ENCODE measurements at places on chromosomes 11 and 22.

DNA sequence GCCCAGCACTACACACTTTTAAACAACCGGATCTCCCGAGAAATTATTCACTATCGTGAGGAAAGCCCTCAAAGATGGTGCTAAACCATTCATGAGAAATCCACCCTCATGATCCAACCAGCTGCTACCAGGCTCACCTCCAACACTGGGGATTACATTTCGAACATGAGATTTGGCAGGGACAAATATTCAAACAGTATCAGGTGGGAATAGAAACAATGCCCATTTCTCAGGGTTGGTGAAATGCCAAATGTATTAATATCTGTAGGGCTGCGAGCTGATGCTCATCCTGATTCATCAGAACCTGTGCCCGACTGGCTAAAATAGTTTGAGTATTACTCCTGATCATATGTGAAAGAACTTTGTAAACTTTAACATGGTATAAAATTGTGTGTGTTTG is 15.8 kb upstream of the PTPRJ start:
- no peak for DNase-seq

DNA sequence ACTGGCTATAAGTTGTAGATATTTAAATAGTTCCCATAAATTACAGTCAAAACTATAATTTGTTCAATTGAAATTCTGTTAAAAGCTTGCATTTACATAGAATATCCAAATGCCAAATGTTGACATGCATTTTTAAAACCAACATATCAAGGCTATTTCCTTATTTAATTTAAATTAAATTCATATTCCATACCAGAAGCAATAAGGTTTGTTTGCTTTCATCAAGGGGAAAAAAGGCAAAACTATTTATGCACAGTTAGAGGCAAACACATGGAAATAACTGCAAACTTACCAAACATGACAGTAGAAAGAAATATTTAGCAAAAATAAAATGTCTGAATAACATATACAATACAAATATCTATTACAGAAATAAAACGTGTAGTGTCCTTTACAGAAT is 1581.2 kb upstream of the TENM4 start:
- no peak for DNase-seq

GRCh38 chr22:26986884-26987283 is 329.5 kb downstream of the MIAT start:
- no peak for DNase-seq

- no peak for DNase-seq
Measured at GRCh38 chr22:46393873-46394272, 58.4 kb downstream of the TRMU start.

DNA sequence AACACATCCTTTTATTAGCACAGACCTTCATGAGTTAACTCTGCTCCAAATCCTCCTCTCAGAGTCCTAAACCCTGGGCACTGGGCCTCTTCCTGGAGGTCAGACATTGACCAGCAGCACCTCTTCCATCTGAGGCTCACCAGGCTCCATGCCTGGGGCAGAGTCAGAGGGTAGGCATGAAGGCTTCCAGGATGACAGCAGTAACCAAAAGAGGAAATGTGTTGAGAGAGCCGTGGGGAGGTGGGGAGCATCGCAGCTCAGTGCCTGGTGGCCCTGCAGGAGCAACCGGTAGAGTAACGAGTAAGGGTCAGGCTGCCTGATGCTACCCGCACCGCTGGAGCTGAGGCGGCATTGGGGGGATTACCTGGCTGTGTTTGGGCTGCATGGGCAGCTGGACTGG is 9.4 kb upstream of the NAV2 start:
- DNase-seq = no peak

GRCh38 chr22:31230155-31230870 is 18.2 kb downstream of the LIMK2 start:
- DNase-seq = no peak

DNA sequence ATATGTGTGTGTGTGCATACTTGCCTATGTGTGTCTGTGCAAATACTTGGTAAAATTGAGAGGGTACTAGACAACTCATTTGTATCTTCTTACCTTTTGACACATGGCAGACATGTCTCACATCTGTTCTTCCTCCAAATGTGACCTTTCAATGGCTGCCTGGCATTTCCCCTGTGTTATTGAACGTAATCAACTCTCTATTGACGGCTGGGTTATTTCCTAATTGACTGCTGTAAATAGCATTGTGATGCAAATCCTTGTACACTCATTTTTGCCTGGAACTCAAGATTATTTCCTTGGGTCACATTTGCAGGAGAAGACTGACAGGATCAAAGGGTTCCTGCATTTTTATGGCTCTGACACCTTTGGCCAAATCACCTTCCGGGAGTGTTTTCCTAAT is 37.4 kb downstream of the KCNQ1 start:
- DNase-seq = no peak

DNA sequence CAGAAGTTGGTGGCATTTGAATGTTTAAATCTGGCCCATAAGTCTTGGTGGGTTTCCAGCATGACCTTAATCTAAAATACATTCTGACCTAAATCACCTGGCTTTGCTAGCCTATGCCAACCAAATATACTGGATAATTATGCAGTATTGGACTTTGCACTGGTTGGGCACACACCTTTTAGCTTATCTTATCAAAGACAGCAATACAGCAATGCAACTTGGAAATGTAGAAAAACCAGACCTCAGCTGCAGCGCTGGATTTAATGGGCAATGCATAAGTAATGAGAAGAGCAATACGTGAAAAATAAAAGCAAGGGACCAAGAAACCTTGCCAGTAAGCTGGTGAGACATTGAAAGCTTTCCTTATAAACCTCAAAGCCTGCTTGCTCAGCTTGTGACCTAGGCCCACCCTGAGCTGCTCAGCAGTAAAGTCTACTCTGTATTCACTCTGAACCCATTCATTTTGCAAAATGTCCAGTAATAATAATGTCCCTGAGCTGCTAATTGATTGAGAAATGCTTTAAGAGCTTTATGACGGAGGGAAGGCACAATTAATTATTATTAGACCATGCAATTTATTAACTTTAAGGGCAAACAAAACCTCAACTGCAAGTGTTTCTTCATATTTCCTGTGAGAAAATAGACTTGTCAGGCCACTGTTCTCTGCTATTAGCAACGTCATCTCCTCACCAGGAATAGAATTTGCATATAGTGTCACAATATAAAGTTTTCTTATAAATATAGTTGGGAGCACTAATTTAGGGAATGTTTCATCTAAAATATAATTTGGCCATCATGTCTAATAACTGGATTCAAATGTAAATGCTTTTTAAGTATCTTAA is 49.4 kb upstream of the CEP295 start:
- no peak for DNase-seq

DNA sequence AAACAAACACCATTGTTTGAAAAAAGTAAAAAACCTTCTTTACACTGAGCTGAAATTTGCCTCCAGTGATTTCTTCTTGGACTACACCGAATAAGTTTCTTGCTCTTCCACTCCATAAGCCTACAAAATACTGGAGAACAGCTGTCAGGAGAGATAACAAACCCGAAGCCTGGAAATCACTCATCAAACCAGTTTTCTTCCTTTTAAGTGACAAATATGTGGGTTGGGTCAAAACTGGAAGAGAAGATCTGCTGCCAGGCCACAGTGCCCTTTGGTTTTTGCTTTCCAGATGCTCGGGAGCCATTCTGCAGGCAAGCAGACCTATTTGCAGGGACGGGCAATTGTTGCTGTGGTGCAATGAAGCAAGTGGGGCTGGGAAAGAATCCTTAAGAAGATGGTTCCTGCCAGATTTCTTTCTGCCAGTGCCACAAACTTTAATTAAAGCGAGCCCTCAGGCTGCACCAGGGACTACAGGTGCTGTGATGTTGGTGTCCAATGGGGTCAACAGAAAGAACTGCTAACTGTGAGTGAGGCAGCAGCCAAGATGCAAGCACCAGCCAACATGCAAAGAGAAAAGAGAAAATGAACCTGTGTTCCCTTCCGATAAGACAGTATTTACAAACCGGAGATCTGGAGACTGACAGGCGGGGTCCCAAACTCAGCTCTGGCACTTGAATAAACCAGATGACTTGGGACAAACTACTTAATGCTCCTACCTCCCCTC is 44.8 kb upstream of the SMCO4 start:
- DNase-seq = no peak

GRCh38 chr11:33399421-33399820 is 142.2 kb downstream of the HIPK3 start:
- DNase-seq = no peak

DNA sequence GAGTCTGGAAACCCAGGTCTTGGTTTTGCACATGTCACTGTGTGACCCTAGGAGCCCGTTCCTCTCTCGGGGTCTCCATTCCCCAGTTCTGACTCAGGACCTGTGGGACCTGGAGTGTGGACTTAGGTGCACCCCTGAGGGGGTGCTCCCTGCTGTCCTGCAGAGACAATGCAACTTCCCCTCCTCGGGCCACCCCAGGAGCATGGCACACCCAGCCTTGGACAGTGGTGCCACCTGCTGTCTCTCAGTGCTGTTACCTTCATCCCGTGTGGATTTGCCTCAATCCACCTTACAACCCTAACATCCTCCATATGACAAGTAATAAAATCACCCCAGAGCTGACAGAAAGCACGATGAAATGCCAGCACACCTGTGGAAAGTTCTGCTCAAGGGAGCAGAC is 27.5 kb upstream of the CRYBB3 start:
- DNase-seq = no peak

GRCh38 chr11:75715688-75716087 is 1.9 kb upstream of the MOGAT2 start:
- DNase-seq = no peak

GRCh38 chr11:134792044-134792443 is 380.0 kb upstream of the B3GAT1 start:
- no peak for DNase-seq

GRCh38 chr11:66595245-66595904 is 2.4 kb downstream of the CCS start:
- no peak for DNase-seq

- no peak for DNase-seq
Measured at GRCh38 chr22:33925194-33925593, 4.9 kb upstream of the LARGE1 start.

DNA sequence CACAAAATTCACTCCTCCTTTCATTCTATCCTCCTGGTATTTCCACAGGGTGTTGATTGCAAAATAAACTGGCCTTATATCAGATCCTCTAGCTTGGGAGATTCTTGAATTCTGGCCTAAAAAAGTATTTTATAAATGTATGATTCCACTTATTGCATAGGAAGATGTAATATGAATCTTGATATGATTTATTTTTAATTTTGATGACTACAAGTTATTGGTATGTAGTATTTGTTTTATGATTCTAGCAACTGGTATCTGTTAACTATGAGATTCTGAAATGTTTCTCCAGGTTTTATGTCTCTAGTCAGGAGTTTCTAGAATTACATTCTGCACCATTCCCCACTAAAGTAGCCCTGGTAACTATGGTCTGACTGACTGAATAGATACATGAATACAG is 373.9 kb upstream of the C11orf87 start:
- DNase-seq = no peak

DNA sequence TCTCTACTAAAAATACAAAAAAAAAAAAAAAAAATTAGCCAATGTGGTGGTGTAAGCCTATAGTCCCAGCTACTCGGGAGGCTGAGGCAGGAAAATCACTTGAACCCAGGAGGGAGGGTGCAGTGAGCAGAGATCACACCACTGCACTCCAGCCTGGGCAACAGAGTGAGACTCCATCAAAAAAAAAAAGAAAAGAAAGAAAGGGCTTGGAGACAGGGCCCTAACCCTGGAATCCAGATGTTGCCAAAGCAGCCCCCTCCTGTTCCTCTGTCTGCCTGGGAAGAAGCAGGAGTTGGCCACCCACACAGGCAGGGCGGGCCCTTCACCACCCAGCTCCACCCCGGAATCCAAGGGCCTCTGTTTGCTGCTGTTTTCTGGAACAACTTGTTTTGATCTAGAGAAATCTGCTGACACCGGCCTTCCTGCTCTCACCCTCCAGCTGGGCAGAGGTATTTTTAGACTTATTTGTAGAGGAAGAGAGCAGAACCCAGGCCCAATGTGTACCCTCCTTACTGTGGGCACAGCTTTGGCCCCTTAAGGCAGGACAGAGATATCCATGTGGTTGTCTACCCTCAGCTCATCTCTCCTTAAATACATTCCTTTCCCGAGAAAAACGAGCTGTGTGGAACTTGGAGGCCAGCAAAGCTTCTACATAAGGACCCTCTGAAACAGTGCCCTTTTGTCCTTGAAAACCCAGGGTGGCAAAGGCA is 2.7 kb upstream of the NEAT1 start:
- DNase-seq = no peak

GRCh38 chr11:93490996-93491618 is 52.1 kb downstream of the SMCO4 start:
- no peak for DNase-seq

DNA sequence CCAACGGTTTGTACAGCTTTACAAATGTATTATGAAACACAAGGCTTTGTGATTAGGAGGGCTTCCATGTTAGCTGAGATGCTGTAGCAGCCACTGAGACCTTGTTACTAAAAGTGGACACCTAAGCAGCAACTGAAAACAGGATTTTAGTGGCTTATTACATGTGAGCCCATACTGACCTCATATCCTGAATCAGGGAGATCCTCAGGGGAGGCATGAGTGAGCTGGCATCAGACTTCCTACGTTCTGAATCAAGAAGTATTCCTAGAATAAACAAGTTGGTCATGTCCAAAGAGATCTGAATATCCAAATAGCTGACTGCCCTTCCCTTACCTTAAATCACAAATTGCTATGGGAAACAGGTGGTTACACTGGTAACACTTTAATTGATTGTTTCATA is 59.1 kb upstream of the SCUBE2 start:
- DNase-seq = no peak

GRCh38 chr22:22871536-22872278 is 15.9 kb upstream of the IGLL5 start:
- no peak for DNase-seq

DNA sequence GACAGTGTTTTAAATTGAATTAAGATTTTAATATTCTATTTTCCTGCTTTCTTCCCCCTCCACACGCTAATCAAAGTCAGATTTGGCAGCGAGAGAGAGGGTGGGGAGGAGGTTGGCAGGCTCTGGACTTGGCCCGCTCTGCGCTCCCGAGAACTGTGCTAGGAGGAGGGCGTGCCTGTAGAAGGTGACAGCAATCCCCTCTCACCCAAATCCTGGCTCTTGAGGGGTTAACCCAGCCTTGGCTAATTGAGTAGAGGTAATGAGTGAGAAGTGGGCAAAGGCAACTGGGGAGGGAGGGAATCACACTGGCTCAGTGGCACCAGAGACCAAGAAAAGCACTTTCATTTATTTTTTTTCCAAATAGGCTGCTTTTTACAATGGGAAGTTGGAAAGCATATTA is 42.2 kb downstream of the BUD13 start:
- no peak for DNase-seq

- no peak for DNase-seq
Measured at GRCh38 chr22:50723991-50724390, 14.0 kb upstream of the ACR start.

GRCh38 chr22:49825944-49826602 is 1.6 kb downstream of the BRD1 start:
- DNase-seq = peak; percentile 67

- DNase-seq = peak; percentile 68
Measured at GRCh38 chr11:44568658-44569473, 3.4 kb downstream of the CD82 start.

DNA sequence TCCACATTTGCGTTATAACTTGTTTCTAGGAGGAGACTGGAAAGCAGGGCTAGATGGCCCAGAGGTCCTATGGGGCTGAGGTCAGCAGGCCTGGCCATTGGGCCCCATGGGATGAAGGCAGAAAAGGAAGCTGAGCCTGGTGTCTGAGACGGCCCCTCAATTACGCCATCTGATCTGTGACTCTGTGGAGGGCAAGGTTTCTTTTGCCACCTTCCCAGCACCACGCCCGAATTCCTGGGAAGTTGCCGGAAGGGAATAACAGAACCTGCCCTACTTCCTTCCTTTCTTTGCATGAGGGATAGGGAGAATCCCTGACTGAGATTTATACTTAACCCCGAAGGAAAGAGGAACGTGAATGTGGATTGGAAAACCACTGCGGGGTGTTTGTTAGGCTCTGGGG is 118.1 kb downstream of the MPPED1 start:
- no peak for DNase-seq
